Activated T-cell treated with anti-CD3 and anti-CD28 coated beads, Interleukin-2, amount 50 U/mL, for 72 hours (primary cell): ENCODE measurements at places on chromosomes 2 and 18. TPM values are rescaled to one million over a fixed set of nuclear protein-coding genes. Genes with fewer than 3 reads are reported as not detected.

- no peak overlapping the region for H3K4me3 ChIP-seq
- no peak overlapping the region for H3K27ac ChIP-seq
- no peaks in the 10 kb centered on the region for H3K36me3 ChIP-seq
- DNase-seq: no peak
- H3K27me3 ChIP-seq: no peaks in the 10 kb centered on the region
Observed at GRCh38 chr2:40266201-40266600, 185.7 kb downstream of the SLC8A1 start.

DNA sequence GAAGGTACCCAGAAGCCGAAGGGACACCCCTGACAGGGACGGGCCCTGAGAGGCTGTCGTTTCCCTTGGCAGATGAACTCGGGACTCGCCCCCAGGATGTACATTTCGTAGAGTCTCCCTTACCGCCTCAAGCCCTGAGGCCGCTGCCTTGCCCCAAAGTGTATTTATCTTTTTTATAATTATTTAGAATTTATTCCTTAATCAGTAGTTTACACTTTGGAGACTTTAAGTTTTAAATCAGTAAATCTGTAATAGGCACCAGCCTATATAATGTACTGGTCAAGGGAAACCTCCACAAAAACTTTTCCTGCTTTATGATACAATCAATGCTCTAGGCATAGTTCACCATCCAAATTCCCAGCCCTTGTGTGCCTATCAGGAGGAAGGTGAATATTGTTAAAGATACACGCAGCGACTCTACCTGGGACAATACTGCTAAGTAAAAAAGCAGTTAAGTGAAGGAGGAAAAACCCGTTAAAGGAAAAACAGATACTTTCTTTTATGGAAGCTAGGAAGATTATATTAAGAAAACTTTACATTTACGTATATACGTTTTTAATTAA lies 848 bp downstream of the VRK2 start:
- H3K27ac ChIP-seq: peak overlapping the region; percentile 93
- H3K27me3 ChIP-seq: no peaks in the 10 kb centered on the region
- H3K36me3 ChIP-seq: peaks cover 3% of the 10 kb centered on the region
- no peak for DNase-seq

- no peaks in the 10 kb centered on the region for H3K36me3 ChIP-seq
- DNase-seq: peak; percentile 12
- peaks cover 2% of the 10 kb centered on the region for H3K27me3 ChIP-seq
- H3K27ac ChIP-seq: peak overlapping the region; percentile 47
- peaks cover 15% of the 10 kb centered on the region for H3K4me1 ChIP-seq
Observed at GRCh38 chr2:205700331-205701132, 18.2 kb downstream of the NRP2 start.

Gene TANC1
- total RNA-seq: 0.35 TPM

Gene TCF7L1
- total RNA-seq: 0.16 TPM

GRCh38 chr2:237191714-237192081 lies 106.0 kb downstream of the COPS8 start:
- H3K4me1 ChIP-seq: no peaks in the 10 kb centered on the region
- H3K36me3 ChIP-seq: no peaks in the 10 kb centered on the region
- H3K27me3 ChIP-seq: peaks cover 26% of the 10 kb centered on the region
- H3K27ac ChIP-seq: no peak overlapping the region

DNA sequence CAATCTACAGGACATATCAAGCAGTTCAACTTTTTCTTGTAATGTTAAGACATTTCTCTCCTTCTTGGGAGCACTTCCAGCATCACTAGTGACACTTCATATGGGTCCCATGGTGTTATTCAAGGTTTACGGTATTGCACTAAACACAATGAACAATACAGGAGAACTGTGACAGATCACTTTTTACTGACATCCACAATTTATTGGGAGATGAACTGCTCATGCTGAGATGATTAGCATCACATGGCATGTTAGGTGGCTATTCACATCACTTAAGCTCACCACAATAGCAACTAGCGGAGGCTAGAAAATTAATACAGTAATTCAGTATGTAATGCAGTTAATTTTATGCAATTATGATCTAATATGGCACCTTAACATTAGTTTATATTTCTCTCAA lies 264.4 kb downstream of the ERBB4 start:
- no peaks in the 10 kb centered on the region for H3K36me3 ChIP-seq
- H3K4me3 ChIP-seq: no peak overlapping the region
- no peak for DNase-seq
- H3K4me1 ChIP-seq: no peaks in the 10 kb centered on the region
- no peaks in the 10 kb centered on the region for H3K27me3 ChIP-seq

DNA sequence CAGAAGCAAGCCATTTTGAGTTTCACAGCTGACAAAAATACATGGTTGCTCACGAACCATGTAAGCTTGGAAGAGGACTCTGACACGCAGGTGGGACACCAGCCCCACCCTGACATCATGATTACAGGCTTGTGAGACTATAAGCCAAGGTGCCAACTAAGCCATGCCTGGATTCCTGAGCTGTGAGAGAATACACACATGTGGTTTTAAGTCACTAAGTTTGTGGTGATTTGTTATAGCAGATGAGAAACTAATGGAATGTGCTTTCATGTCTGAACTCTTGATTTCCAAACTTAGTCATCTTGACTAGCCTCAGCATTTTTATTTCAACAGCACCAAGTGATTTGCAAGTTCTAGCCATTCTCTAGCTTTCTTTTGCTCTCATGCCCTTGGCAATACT lies 676.1 kb upstream of the CELF4 start:
- H3K27ac ChIP-seq: no peak overlapping the region
- no peak overlapping the region for H3K4me3 ChIP-seq
- H3K4me1 ChIP-seq: no peaks in the 10 kb centered on the region
- H3K36me3 ChIP-seq: no peaks in the 10 kb centered on the region
- no peak for DNase-seq
- H3K27me3 ChIP-seq: no peaks in the 10 kb centered on the region

Gene SMCHD1
- total RNA-seq: 103 TPM

DNA sequence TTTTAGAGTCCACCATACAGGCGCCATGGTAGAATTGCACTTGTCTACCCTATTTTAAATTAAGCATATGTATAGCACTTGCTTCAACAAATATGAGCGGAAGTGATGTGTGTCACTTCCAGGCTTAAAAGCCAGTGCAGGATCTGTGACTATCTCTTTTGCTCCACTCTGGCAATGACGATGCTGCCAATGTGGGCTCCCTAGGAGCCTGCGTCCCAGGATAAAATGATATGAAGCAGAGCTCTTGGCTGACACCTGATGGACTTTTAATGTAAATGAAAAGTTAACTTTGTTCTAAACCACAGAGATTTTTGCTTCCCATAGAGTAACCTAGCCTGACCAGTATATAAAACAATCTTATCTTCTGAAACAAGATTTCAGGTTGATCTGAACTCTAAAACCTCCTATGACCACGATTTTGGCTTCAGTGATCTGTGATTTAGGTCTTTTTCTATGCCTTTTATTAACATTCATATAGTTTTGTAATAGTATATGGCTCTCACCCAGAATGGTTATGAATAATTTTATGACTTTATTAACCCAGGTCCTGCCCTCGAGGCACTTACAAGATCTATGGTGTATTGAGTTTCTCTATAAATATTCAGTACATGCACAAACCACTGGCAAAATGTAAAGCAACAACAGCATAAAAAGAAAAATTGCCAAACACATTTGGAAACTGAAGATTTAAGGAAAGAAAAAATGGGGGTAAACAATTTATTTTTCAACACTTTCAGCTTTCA lies 422.5 kb upstream of the PIK3C3 start:
- H3K27me3 ChIP-seq: no peaks in the 10 kb centered on the region
- no peak for DNase-seq
- H3K36me3 ChIP-seq: no peaks in the 10 kb centered on the region
- no peak overlapping the region for H3K4me3 ChIP-seq
- H3K4me1 ChIP-seq: no peaks in the 10 kb centered on the region

DNA sequence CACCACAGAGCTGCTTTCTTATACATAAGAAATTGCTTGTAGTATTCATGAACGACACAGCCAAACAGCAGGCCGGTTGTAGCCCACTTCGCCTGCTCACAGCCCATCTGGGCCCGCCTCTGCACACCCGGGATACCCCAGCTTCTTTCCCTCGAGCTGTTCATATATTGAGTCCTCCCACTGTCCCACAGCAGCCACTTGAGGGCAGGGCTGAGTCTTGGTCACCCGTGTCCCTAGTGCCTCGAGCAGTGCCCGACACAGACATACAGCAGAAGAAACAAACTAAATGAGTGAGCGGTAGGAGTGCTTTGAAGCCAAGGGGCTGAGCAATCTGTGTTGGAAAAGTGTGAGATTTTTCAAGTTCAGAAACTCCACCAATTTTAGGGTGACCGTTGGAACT lies 251.4 kb downstream of the KLHL29 start:
- DNase-seq: no peak
- no peaks in the 10 kb centered on the region for H3K27me3 ChIP-seq
- H3K36me3 ChIP-seq: no peaks in the 10 kb centered on the region
- no peak overlapping the region for H3K4me3 ChIP-seq
- H3K27ac ChIP-seq: no peak overlapping the region
- peaks cover 20% of the 10 kb centered on the region for H3K4me1 ChIP-seq

GRCh38 chr18:74567822-74568221 lies 29.8 kb upstream of the ZNF407 start:
- no peak overlapping the region for H3K27ac ChIP-seq
- DNase-seq: no peak
- no peaks in the 10 kb centered on the region for H3K4me1 ChIP-seq
- peaks cover 7% of the 10 kb centered on the region for H3K36me3 ChIP-seq
- peaks cover 38% of the 10 kb centered on the region for H3K27me3 ChIP-seq
- no peak overlapping the region for H3K4me3 ChIP-seq

DNA sequence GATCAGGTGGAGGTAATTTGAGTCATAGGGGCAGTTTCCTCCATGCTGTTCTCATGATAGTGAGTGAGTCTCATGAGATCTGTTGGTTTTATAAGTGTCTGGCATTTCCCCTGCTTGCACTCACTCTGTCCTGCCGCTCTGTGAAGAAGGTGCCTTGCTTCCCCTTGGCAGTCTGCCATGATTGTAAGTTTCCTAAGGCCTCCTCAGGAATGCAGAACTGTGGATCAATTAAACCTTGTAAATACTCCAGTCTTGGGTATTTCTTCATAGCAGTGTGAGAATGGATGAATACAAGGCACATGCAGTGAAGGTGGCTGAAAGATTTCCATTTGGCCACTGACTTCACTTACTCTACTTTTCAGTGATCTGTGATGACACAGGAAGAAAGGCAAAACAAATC lies 133.7 kb downstream of the SH3BP4 start:
- H3K36me3 ChIP-seq: no peaks in the 10 kb centered on the region
- H3K27ac ChIP-seq: no peak overlapping the region
- DNase-seq: no peak

GRCh38 chr2:221137385-221137784 lies 434.7 kb downstream of the EPHA4 start:
- no peak overlapping the region for H3K4me3 ChIP-seq
- no peak overlapping the region for H3K27ac ChIP-seq
- DNase-seq: no peak

- no peaks in the 10 kb centered on the region for H3K36me3 ChIP-seq
- no peak overlapping the region for H3K27ac ChIP-seq
- H3K27me3 ChIP-seq: no peaks in the 10 kb centered on the region
- no peak for DNase-seq
Observed at GRCh38 chr2:99879481-99879880, 262.9 kb downstream of the AFF3 start.

Gene CFAP53
- total RNA-seq: 1.6 TPM

GRCh38 chr2:25158096-25158852 lies 10.1 kb downstream of the POMC start:
- no peak for DNase-seq
- H3K4me3 ChIP-seq: no peak overlapping the region
- H3K36me3 ChIP-seq: peaks cover 4% of the 10 kb centered on the region
- no peak overlapping the region for H3K27ac ChIP-seq

- H3K27me3 ChIP-seq: peaks cover 21% of the 10 kb centered on the region
- H3K4me3 ChIP-seq: no peak overlapping the region
- H3K36me3 ChIP-seq: no peaks in the 10 kb centered on the region
- no peak for DNase-seq
- no peak overlapping the region for H3K27ac ChIP-seq
- H3K4me1 ChIP-seq: no peaks in the 10 kb centered on the region
Observed at GRCh38 chr18:77300579-77300978, 50.9 kb downstream of the GALR1 start.

- no peak overlapping the region for H3K27ac ChIP-seq
- H3K27me3 ChIP-seq: no peaks in the 10 kb centered on the region
- H3K4me3 ChIP-seq: no peak overlapping the region
- H3K36me3 ChIP-seq: no peaks in the 10 kb centered on the region
Observed at GRCh38 chr2:195622966-195623365, 34.1 kb upstream of the SLC39A10 start.

GRCh38 chr2:196268538-196269338 lies 97.4 kb upstream of the STK17B start:
- H3K27ac ChIP-seq: peak overlapping the region; percentile 92
- H3K27me3 ChIP-seq: no peaks in the 10 kb centered on the region
- H3K4me3 ChIP-seq: peak overlapping the region; percentile 79
- peaks cover 67% of the 10 kb centered on the region for H3K4me1 ChIP-seq

- H3K4me1 ChIP-seq: no peaks in the 10 kb centered on the region
- no peak overlapping the region for H3K4me3 ChIP-seq
- no peak overlapping the region for H3K27ac ChIP-seq
- no peak for DNase-seq
Observed at GRCh38 chr2:212414767-212415211, 123.8 kb downstream of the ERBB4 start.

Gene KYNU
- total RNA-seq: 0.35 TPM

Gene GFPT1
- total RNA-seq: 55.1 TPM

DNA sequence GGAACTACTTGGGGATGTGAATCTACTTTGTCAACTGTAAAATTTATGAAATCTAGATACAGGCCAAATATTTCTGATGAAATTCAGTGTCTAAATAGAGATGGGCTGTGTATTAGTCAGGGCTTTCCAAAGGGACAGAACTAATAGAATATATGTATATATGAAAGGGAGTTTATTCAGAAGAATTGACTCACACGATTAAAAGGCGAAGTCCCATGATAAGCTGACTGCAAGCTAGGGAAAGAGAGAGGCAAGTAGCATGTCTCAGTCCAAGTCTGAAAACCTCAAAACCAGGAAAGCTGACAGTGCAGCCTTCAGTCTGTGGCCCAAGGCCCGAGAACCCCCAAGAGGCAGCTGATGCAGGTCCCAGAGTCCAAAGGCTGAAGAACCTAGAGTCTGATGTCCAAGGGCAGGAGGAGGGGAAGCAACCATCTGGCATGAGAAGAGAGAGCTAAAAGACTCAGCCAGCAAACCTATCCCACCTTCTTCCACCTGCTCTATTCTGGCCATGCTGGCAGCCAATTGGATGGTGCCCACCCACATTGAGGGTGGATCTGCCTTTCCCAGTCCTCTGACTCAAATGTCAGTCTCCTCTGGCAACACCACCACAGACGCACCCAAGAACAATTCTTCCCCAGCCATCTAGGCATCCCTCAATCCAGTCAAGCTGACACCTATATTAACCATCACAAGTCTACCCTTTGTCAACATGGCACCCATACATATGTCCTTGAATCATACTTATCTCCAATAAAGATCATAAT lies 29.3 kb upstream of the MEX3C start:
- H3K4me3 ChIP-seq: no peak overlapping the region
- no peaks in the 10 kb centered on the region for H3K36me3 ChIP-seq

GRCh38 chr2:96158554-96158940 lies 13.3 kb upstream of the DUSP2 start:
- DNase-seq: no peak
- peak overlapping the region; percentile 96 for H3K27ac ChIP-seq
- H3K4me3 ChIP-seq: peak overlapping the region; percentile 85
- peaks cover 94% of the 10 kb centered on the region for H3K4me1 ChIP-seq
- H3K27me3 ChIP-seq: no peaks in the 10 kb centered on the region
- H3K36me3 ChIP-seq: peaks cover 2% of the 10 kb centered on the region

- peaks cover 6% of the 10 kb centered on the region for H3K36me3 ChIP-seq
- no peak for DNase-seq
- no peaks in the 10 kb centered on the region for H3K27me3 ChIP-seq
- peaks cover 23% of the 10 kb centered on the region for H3K4me1 ChIP-seq
- peak overlapping the region; percentile 62 for H3K27ac ChIP-seq
Observed at GRCh38 chr2:200577027-200577426, 8.8 kb upstream of the AOX1 start.
